ENCODE measurements at places on chromosomes 6 and 20.

- no peak for DNase-seq
Measured at GRCh38 chr20:15162079-15162647, 824.8 kb upstream of the FLRT3 start.

GRCh38 chr20:38447251-38447661 is 12.1 kb upstream of the SNHG17 start:
- DNase-seq = no peak

- DNase-seq = no peak
Measured at GRCh38 chr20:3405696-3406358, 1.6 kb downstream of the DNAAF9 start.

- DNase-seq = no peak
Measured at GRCh38 chr6:112296122-112296521, 41.8 kb upstream of the LAMA4 start.

GRCh38 chr6:160863782-160864181 is 127.8 kb upstream of the MAP3K4 start:
- DNase-seq = no peak

DNA sequence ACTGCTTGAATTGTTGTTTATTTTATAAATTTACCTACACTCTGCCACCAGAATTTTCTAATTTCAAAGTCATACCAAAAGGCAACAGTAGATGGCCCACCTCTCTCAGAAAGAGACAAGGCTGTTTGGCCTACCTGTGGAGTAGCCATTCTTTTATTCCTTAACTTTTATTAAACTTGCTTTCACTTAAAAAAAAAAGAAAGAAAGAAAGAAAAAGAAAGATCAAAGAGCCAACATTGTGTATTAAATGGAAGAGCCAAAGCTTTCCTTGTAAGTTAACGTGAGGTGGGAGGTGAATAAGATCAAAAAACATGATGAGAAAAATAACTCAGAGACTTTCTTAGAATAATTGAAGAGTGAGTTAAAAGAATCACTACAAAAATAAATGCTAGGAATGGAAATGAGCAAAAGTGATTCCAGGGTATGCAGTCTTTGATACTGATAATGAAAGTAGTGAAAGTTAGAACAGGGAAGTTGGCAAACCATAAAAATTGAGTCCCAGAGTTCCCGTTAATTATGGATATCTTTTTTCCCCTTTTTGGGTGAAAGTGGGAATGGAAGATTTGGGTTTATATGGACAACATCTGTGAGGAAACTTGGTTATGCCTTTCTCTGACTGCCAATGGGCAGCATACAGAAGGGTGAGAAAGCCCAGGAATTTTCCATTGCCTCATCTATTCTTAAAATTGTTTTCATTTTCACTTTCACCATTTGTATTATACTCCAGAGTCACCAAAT is 35.9 kb upstream of the MYB start:
- DNase-seq = peak; percentile 9

- no peak for DNase-seq
Measured at GRCh38 chr20:50238081-50238800, 47.6 kb downstream of the CEBPB start.

DNA sequence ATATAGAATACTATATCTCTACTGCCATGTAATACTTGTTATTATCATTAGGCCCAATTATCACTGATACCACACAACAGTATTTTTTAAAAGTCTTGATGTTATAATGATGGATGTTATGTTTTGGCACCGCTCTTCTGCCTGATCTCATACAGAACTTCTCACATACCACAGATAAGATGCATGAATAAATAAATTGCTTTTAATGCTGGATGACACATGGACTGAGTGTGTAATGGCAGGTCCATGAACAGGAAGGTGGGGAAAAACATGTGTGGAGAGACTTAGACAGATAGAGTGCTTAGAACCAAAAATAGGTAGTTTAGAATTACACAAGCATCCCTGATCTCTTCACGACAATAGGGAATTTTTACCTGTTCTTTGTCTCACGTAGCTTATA is 258.4 kb upstream of the MARCKS start:
- DNase-seq = no peak

DNA sequence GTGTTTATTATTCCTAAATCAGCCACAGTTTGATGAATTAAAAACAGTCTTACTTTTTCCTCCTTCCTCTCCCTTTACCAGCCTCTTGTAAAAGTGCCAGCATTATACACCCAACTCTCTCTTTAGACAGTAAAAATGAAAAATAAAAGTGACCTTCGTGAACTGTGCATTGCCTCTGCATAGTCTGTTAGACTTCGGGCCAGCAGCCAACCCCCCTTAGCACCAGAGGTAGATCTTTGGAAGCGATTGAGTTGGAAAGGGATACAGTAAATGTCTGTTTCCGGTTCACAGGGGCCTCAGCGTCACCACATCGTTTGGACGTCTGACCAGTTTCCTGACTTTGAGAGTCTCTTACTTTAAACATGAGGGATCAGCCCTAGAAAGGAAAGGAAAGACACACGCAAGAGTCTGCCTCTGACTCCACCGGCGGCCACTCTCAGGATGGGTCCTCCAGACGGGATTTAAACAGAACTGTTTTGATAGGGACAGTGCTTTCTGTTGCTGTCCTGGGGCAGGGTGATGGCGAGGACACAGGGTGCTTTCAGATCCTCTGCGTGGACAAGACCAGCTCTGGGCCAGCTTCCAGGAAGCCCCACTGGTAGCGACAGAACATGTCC is 206.6 kb upstream of the PREP start:
- no peak for DNase-seq

DNA sequence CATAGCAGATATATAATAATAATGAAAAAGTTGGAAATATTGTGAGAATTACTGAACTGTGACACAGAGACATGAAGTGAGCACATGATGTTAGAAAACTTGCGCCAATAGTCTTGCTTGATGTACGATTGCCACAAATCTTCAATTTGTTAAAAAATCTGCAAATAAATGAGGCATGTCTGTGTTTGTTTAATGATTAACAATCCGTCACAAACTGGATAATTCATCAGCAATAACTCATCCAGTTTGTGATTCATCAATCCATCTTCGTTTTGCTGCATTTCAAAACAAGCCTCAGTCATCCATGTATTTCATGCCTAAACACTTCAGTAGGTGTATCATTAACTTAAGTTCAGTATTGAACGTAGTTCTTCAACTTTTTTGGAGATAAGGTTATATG is 25.5 kb upstream of the SMIM26 start:
- DNase-seq = no peak

- no peak for DNase-seq
Measured at GRCh38 chr6:144912474-144912873, 627.3 kb downstream of the UTRN start.

GRCh38 chr6:157675831-157676230 is 147.2 kb upstream of the SNX9 start:
- no peak for DNase-seq

- DNase-seq = no peak
Measured at GRCh38 chr6:100881707-100882040, 545 bp upstream of the ASCC3 start.

DNA sequence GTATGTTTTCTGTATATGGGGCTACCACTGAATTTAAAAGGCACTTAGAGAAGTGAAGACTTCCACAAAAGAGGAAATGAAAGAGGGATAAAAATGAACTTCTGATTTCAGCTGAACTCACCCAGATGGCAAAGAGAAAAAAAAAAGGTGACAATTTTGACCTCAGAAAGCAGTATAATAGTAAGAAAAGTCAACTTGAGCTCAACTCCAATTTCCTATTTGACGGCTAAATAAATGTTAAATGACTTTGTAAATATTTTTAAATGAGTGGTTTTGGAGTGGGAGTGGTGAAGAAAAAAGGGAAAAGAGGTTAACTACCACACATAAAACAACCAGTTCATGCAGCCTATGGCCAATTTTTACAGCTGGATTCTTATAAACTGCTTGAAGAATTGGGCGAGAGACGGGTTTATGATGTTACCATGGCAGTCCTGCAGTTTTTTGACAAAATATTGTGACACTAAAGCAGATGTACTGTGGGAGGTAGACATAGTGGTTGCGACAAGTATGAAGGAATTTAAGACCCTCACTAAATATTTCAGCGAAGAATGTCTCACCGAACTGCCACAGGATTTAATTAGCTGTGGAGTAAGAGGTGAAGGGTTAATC is 49.8 kb upstream of the ADTRP start:
- peak; percentile 40 for DNase-seq

DNA sequence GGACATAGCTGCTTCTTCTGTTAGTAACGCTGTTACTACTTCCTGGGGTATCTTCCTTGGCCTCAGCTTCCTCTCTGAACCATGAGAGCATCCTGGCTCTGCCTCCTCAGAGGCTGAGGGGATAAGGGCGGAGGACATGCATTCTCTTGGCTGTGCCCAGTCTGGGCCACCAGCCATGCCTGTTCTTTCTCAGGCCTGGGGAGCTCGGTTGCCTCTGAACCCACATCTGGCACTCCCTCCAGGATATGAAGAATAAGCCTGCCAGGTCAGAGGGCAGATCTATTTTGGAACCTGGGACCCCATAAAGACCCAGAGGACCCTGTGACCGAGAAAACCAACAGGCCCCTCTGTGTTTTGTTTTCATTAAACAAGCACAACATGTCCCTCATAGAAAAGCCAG is 6.6 kb upstream of the ANGPT4 start:
- no peak for DNase-seq

GRCh38 chr6:116666869-116667268 is 1.7 kb downstream of the ZUP1 start:
- no peak for DNase-seq

- no peak for DNase-seq
Measured at GRCh38 chr20:60300374-60300773, 342.2 kb downstream of the CDH26 start.

DNA sequence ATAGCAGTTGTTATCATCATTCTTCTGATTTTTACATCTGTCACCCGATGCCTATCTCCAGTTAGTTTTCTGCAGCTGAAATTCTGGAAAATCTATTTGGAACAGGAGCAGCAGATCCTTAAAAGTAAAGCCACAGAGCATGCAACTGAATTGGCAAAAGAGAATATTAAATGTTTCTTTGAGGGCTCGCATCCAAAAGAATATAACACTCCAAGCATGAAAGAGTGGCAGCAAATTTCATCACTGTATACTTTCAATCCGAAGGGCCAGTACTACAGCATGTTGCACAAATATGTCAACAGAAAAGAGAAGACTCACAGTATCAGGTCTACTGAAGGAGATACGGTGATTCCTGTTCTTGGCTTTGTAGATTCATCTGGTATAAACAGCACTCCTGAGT is 2.1 kb downstream of the CALHM6 start:
- no peak for DNase-seq

- no peak for DNase-seq
Measured at GRCh38 chr20:32670773-32671455, 2.8 kb downstream of the C20orf203 start.

GRCh38 chr20:60750909-60751308 is 501.2 kb upstream of the CDH4 start:
- no peak for DNase-seq

- DNase-seq = no peak
Measured at GRCh38 chr20:64216036-64216435, 39.5 kb upstream of the PCMTD2 start.

GRCh38 chr20:14295770-14296309 is 41.6 kb downstream of the FLRT3 start:
- no peak for DNase-seq

DNA sequence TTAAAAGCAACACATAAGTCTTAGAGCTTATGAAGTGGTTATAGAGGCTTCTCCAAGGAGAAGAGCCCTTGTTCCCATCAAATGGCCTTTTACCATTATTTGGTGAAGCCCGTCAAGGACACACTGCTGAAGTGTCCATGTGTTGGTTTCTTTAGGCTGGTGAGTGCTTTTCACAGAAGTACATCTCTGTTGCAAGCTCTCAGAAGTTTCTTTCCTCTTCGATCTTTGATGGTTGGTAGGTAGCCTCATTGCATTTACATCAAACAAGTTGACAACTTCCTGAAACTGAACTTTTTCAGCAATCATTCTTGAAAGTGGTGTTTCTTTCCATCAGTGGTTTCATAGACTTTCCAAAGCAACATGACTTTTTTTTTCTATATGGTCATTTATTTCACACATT is 465.6 kb downstream of the HDGFL1 start:
- DNase-seq = no peak

- DNase-seq = no peak
Measured at GRCh38 chr6:50929323-50929722, 110.7 kb downstream of the TFAP2B start.

- peak; percentile 3 for DNase-seq
Measured at GRCh38 chr6:14598017-14598864, 480.7 kb downstream of the CD83 start.

DNA sequence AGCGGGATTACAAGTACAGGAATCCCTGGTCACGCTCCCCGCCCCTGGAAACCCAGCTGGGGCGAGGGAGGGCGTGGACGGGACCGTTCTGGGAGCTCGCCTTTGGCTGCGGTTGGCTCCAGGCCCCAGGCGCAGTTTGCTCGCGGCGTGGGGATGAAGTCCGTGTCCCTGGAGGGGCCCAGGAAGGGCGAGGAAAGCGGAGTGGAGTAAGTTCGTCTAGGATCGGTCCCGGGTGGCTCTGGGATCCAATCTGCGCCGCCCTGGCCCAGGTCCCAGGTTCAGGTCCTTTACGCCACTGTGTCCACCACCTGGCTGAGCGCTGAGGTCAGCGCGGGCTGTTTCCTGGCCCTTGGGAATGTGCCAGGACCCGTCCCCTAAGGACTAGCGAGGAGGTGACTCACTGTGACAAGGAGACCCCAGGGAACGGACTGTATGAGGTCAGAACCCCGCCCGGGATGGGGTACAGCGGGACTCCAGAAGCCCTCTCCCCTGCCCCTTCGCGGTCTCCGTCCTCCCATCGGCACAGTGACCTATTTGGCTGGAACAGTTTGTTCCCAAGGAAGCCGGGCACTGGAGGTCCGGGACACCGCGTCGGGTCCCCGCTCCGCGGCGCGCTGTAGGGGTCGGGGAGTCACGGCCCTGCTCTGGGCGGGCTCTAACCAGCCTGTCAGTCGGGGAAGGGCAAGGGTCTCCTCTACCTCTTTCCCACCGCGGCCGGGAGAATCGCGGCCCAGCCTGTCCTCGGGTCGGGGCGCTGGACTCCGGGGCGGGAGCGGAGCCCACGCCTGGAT is 724 bp downstream of the CDKN1A start:
- peak; percentile 60 for DNase-seq

GRCh38 chr6:153043719-153044118 is 41.2 kb upstream of the MTRF1L start:
- no peak for DNase-seq

DNA sequence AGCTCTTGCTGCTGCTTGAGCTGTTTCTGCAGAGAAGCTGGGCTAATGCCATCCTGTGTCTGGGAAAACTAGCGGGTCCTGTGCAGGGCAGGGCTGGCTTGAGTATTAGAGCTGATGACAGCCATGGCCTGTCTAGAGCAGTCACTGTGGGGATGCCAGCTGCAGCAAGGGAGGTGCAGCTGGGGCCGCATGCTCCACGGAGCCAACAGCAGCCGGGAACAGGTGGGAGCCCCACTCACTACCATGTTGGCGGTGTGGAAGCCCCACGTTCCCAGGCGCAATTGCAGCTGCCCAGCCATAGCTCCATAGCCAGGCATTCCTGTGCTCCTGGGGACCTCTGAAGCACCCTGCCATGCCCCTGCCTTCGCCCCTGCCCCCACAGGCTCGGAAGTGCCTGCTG is 212.9 kb downstream of the TFAP2C start:
- no peak for DNase-seq

DNA sequence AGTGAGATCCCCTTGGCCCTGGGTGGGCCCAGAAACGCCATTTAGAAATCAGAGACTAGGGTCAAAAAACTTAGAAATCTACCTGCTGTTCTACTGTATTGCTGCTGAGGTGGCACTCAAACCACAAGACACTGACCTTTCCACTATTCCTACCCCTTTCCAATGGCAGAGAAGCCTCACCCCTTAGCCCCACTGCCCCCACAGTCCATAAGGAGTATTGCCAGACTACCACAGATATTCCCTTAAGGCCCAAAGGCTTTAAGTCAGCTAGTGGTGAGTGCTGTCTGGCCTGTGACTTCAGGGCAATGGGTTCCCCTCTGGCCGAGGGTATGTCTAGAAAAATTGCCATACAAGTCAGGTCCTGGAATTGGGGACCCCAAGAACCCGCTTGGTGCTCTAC is 656.1 kb downstream of the COL12A1 start:
- DNase-seq = no peak

Data from naive B cell (primary cell).